ENCODE measurements at places on chromosomes 16 and 17.

DNA sequence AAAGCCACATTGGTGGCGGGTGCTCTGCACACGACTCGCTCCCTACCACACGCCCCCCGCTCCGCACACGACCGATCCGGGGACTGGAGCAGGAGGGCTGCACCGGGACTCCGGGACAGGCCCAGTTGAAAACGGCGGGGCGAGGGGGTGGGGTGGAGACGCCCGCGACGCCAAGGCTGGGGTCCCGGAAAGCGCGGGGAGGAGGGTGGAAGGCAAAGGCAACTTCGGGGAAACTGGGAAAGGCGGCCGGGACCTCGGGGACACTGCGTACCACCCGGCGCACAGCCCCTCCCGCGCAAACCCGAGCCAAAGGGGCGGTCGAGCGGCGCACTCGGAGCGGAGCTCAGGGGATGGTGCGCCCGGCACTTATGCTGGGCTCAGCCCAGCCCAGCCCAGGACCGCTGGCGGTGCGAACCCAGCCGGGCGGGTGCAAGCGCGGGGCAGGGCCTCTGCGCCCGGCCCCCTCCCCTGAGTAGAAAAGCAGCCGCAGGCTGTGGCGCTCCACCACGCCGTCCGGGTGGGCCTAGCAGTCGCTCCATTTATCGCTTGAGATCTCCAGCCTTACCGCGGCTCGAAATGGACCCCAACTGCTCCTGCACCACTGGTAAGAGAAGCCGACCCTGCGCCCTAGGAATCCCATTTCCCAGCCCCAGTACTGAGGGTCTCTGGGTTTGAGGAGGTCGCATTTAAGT is at the start of gene MT1M:
MT1M (plus strand) TSS at position 504 of the 692 bp plus-strand sequence; CDS start at position 577, 73 bp downstream.
- peak; percentile 36 for DNase-seq

DNA sequence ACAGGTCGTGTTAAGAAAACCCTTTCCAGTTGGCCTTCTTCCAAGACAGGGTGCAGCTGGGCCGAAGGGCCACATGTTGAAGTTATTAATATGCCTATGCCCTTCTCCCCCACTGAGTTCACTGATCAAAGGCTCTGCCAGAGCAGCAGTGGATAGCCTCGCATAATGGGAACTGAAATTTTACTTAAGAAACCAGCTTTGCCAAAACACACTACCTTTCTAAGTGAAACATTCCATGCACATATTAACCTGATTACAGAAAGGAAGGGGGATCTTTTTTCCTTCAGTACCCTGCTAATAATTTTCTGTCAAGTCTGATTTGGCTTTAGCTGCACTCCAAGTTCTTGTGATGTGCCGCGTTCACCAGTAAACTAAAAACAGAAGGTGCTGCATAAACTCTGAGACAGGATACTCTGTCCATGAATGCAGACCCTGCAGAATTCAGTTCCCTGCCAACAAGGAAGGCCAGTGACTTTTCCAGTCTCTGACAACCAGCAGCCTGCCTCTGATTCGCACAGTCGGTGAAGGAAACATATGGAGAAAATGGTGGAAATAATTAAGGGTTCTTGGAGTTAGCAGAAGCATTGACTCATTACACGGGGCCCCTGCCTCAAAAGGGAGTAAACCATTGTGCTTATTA is 283.8 kb downstream of the ZFHX3 start:
- DNase-seq: no peak

GRCh38 chr16:69711115-69711740 is 15.1 kb downstream of the NQO1 start:
- no peak for DNase-seq

- DNase-seq: no peak
Observed at GRCh38 chr17:77432742-77433141, 292.0 kb downstream of the SEC14L1 start.

DNA sequence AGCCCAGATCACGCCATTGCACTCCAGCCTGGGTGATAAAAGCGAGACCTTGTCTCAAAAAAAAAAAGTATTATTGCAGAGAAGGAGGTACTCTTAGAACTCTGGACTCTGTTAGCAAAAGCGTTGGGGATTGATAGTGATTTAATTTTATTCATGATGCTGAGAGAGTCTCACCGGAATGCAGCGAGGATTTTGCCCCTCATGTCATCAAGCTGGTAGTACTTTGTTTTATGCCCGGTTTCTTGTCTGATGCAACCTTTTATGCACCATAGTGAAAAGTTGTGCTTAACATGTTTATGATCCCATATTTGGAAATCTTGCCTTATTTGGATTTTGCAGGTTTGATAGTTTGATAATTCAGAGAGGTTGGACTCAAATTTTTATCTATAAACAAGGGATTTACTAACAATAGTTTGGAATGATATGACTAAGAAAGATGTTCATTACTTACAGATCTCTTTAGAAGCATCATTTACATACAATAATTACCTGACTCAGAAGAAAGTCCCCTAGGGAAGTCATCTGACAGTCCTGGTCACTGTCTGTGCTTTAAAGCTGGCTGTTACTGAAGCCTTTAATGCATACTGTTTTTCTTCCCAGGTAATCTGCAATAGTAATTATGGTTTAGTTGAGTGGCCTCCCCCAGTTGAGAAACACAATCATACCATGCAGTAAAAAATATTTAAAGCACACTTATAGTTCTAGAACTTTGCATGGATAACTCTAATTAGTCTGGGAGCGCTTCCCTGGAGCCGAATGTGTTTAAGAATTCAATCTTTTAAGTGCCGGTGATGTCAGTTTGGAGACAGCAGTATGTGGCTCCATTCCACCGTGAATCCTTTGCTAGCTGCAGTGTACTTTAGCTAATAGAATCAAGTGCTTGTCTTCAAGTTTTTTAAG is 120.9 kb downstream of the PRKCA start:
- DNase-seq: no peak

DNA sequence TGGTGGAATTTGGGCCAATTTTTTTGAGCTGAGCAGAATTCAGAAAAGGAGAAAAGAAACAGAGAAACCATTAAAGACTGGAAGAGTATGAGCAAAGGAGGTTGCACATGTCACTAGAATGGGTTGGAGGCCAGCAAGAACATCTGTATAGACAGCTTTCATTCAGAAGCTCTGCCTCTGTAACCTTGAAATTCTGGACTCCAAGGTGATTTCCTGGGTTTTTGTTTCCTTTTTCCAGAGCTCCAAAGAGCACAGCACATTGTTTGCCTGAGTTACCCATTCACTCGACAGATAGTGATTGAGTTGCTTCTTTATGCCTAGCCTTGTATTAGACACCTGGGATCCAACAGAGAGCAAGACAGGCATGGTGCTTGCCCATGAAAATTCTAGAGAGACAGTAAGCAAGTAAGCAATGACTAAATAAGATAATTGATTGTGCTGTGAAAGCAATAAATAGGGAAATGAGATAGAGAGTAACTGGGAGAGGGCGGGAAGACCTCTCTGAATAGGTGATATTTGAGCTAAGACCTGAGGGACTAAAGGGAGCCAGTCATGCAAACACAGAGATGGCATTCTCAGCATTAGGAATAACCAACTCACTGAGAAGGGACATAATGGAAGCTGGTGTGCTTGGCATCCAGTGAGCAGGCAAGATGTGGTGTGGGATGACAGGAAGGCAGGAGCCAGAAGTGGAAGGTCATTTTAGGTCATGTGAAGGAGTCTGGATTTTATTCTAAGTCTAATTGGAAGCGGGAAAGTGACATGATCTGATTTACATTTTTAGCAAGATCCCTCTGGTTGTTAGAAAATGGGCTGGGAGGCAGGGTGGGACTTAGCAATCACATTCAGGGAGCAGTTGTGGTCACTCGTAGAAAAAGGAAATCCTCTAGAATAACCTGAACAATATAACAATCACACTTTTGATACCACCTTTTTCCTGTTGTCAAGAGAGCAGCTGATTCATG is 197.5 kb downstream of the HS3ST3A1 start:
- DNase-seq: no peak

- DNase-seq: no peak
Observed at GRCh38 chr16:85479972-85480726, 133.0 kb upstream of the GSE1 start.

Data from amygdala (tissue), 56 donors.